ENCODE measurements at places on chromosomes 5 and 9. TPM values are rescaled to one million over a fixed set of nuclear protein-coding genes. Genes with fewer than 3 reads are reported as not detected.

Gene CCL19
- 4.8 TPM for total RNA-seq

Gene TRIM36
- 2.2 TPM for total RNA-seq

Gene SLC36A2
- 0.19 TPM for total RNA-seq

Gene IL17B
- not detected for total RNA-seq
